ENCODE measurements at places on chromosomes 6 and 20. TPM values are rescaled to one million over a fixed set of nuclear protein-coding genes. Genes with fewer than 3 reads are reported as not detected.

DNA sequence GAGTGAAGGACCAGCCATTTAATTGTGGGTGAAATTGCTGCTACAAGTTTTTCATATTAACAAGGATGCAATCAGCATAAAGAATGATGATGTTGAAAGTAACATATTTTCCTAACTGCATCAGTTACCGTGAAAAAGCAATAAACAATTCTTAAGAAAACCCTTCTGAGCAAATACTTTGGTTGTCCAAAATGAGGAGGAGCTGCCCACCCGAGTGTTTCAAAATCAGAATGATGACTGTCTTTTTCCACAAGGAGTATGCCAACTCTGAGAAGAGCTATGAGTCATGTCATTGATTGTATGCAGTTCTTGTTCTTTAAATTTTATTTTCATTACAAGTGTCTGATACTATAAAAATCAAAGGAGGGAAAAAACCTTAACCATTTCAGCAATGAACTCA lies 470.5 kb downstream of the COL12A1 start:
- H3K27me3 ChIP-seq: no peaks in the 10 kb centered on the region
- H3K4me1 ChIP-seq: no peaks in the 10 kb centered on the region
- H3K36me3 ChIP-seq: no peaks in the 10 kb centered on the region
- H3K27ac ChIP-seq: no peak overlapping the region
- DNase-seq: no peak
- H3K4me3 ChIP-seq: no peak overlapping the region

- peaks cover 18% of the 10 kb centered on the region for H3K36me3 ChIP-seq
- H3K27ac ChIP-seq: peak overlapping the region; percentile 86
- no peak for DNase-seq
- no peaks in the 10 kb centered on the region for H3K27me3 ChIP-seq
These were observed 609 bp downstream of the MYL9 start for GRCh38 chr20:36541768-36542488.

The CTAGE9 gene
- not detected for total RNA-seq

DNA sequence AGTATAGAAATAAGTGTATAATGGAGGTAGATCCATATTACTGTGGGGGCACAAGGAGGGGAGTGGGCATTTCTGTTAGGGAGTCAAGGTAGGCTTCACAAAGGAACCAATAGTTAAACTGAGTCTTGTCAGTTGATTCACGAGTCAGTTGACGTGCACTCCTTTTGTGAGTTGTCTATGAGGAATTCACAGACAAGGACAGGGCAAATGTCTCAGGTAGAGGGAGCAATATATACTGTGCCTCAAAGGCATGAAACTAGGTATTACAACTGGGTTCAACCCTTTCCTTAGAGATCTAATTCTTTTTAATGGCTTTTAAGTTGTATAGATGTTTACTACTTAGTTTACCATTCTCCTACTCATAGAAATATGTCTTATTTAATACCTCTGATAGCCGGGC lies 11.0 kb downstream of the TMEM14C start:
- H3K27me3 ChIP-seq: no peaks in the 10 kb centered on the region
- H3K27ac ChIP-seq: no peak overlapping the region
- no peaks in the 10 kb centered on the region for H3K4me1 ChIP-seq
- no peak for DNase-seq
- H3K36me3 ChIP-seq: peaks cover 39% of the 10 kb centered on the region
- no peak overlapping the region for H3K4me3 ChIP-seq

DNA sequence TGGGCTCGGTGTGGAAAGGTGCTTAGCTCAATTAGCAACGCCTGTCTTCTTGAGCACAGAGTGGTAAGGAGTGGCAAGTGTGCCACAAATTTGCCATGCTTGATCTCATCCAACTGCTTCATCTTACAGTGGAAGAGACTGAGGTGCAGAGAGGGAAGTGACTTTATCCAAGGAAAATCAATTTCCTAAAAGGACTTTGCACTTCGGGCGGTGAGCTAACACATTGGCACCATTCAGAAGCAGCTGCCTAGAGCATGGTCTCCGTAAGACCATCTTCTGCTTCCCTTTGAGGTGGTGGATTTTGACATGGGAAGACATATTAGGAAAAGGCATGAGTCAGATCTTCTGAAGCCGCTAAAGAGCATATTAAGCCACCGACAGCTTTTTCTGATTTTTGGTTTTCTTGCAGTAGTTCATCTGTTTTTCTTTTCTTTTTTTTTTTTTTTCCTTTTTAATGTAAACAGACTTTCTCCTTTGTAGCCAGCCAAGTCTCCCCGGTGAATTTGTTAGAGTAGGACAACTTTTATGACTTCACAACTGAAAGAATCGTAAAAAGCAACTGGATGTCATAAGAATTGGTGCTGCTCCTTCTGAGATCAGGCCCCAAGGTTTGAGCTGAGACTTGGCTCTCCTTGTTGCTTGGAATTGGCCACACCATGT lies 273.2 kb downstream of the CDC5L start:
- no peak overlapping the region for H3K4me3 ChIP-seq
- no peaks in the 10 kb centered on the region for H3K36me3 ChIP-seq
- H3K27ac ChIP-seq: no peak overlapping the region
- H3K4me1 ChIP-seq: peaks cover 14% of the 10 kb centered on the region
- no peak for DNase-seq
- H3K27me3 ChIP-seq: peaks cover 3% of the 10 kb centered on the region

GRCh38 chr6:34241351-34242215 lies 4.9 kb downstream of the HMGA1 start:
- no peaks in the 10 kb centered on the region for H3K27me3 ChIP-seq
- DNase-seq: peak; percentile 27
- no peak overlapping the region for H3K27ac ChIP-seq
- H3K4me1 ChIP-seq: peaks cover 31% of the 10 kb centered on the region
- H3K4me3 ChIP-seq: no peak overlapping the region

The ALDH5A1 gene
- 13.8 TPM for total RNA-seq

- peaks cover 13% of the 10 kb centered on the region for H3K4me1 ChIP-seq
- H3K36me3 ChIP-seq: no peaks in the 10 kb centered on the region
- H3K27ac ChIP-seq: no peak overlapping the region
- H3K4me3 ChIP-seq: no peak overlapping the region
- H3K27me3 ChIP-seq: no peaks in the 10 kb centered on the region
- no peak for DNase-seq
These were observed 15.6 kb upstream of the BICRAL start for GRCh38 chr6:42766163-42766670.

- H3K36me3 ChIP-seq: no peaks in the 10 kb centered on the region
- no peak overlapping the region for H3K4me3 ChIP-seq
- no peaks in the 10 kb centered on the region for H3K27me3 ChIP-seq
- no peaks in the 10 kb centered on the region for H3K4me1 ChIP-seq
- no peak overlapping the region for H3K27ac ChIP-seq
These were observed 155.4 kb downstream of the RFPL4B start for GRCh38 chr6:112502351-112503090.

DNA sequence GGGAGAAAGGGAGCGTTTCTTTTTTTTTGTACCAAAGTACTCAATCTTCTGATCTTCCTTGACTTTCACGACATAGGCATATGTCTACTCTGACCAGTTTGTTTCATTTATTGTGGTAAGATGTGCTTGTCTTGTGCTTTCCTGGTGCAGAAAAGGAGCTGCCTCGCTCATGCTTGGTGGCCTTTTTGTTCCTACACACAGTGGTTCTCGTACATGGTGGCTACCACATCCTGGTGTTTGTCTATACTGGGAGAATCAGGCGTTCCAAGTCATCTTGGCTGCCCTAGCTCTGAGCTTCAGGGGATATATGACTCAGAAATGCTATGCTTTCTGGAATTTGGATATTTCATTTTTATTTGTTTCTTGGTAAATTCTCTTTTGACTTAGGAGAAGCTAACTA lies 31.8 kb downstream of the MYB start:
- H3K4me3 ChIP-seq: no peak overlapping the region
- H3K27ac ChIP-seq: no peak overlapping the region
- H3K27me3 ChIP-seq: no peaks in the 10 kb centered on the region
- DNase-seq: no peak
- H3K36me3 ChIP-seq: no peaks in the 10 kb centered on the region

The CTCFL gene
- not detected for total RNA-seq

The RIN2 gene
- 101 TPM for total RNA-seq

DNA sequence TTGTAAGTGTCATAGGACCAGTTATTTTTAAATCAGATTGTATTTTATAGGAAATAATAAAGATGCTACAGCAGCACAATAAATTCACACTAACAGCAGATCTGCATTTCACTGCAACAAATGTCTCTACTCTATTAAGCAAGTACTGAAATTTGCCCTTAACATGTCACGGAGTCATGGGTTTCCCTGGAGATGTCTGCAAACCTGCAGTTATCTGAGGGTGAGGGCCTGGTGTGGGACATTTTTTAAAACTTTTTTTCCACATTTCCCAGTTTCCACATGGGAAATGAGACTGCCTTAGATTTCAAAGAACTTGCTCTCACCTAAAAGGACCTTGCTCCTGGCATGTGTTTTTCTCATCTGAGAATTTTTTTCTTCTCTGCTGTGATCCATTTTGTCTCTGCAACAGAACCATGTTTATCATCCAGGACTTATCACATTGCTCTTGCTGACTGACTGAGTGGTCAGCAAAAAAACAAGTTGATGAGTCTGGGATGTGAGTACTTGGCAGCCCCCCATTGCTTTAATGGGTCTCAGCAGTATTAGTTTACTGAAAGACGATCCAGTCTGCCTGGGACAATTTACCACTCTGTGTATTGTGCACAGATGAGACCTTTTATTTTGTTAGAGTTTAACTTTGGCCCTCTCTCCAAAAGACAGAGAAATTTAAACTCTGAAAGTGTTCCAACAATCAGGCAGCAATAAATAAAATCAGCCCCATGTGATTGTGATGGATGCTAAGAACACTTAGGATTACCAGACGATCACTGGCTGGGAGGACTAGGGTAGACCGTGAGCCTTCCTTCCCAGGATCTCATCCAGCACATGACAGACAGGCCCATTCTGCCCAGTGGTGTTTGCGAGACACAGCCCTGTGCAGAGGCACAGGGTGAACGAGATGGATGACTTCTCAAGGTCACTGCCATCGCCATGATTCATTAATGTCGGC lies 268.8 kb downstream of the BTBD9 start:
- H3K36me3 ChIP-seq: no peaks in the 10 kb centered on the region

DNA sequence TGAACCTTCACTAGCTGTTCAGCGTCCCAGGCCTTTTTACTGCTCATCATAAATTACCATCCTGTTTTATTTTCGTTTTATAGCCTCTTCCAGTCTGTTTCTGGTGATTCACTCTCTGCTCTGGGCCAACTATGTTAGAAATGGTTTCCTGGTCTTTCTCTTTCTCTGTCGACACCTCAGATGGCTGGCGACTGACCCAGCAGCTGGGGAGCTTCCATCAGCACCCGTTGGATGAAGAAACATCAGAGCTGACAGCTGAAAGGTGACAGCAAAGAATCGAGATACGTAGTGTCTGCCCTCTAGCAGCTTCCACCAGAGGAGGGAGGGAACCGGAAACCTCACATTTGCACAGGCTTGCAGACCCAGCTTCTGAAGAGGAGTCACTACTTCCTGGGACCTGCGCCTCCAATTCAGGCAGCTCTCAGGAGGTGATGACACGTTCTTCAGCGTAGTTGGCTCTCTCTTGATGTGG lies 82.9 kb upstream of the MLN start:
- no peak overlapping the region for H3K27ac ChIP-seq
- H3K4me1 ChIP-seq: peaks cover 3% of the 10 kb centered on the region
- H3K27me3 ChIP-seq: no peaks in the 10 kb centered on the region
- H3K36me3 ChIP-seq: no peaks in the 10 kb centered on the region

GRCh38 chr6:45595010-45595851 lies 217.5 kb upstream of the SUPT3H start:
- H3K36me3 ChIP-seq: no peaks in the 10 kb centered on the region
- DNase-seq: no peak
- no peaks in the 10 kb centered on the region for H3K4me1 ChIP-seq
- H3K27me3 ChIP-seq: no peaks in the 10 kb centered on the region
- no peak overlapping the region for H3K4me3 ChIP-seq
- no peak overlapping the region for H3K27ac ChIP-seq

The OXT gene
- not detected for total RNA-seq

DNA sequence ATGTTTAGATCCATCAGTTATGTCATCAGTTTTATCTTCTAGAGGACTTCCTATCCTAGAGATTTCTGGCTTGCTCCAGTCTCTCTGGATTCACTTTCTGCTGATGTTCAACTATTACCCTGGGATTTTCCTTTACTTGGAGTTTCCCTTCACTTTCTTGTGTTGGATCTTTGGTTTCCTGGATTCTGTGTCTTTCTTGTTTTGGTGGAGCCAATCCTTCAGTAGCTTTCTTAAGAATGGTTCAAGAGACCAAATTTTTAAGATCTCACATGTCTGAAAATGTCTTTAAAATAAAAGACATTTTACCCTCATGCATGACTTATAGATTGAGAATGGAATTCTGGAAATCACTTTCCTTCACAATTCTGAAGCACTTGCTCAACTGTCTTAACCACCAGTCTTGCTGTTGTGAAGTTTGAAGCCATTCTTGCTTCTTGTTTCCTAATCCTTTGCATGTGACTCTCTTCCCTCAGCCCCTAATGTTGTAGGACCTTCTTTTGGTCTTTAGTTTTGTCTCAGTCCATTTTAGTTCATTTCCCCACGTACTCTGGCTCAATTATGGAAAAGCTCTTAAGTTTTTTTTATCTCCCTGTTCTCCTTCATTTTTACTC lies 87.9 kb downstream of the ARID1B start:
- no peak overlapping the region for H3K27ac ChIP-seq
- H3K27me3 ChIP-seq: no peaks in the 10 kb centered on the region
- no peaks in the 10 kb centered on the region for H3K36me3 ChIP-seq
- peaks cover 55% of the 10 kb centered on the region for H3K4me1 ChIP-seq
- no peak overlapping the region for H3K4me3 ChIP-seq

DNA sequence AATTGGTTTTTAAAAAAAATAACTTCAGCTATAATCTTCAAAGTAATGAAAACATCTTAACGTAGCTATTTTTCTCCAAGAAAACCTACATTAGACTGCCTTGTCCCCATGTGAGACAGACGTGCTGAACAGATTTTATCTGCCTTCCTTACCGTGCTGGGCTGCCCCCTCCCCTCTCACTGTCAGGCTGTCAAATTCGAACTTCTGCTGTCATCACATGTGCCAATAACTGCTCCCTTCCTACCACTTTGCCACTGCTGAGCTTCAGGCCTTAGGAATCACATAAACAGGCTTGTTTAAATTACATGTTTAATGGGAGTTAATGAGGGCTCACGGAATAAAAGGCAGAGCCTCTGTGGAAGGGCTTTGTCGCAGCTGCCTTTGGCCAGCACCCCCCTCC lies 77.0 kb upstream of the NHSL1 start:
- peaks cover 10% of the 10 kb centered on the region for H3K4me1 ChIP-seq
- no peak for DNase-seq
- H3K27me3 ChIP-seq: no peaks in the 10 kb centered on the region
- no peaks in the 10 kb centered on the region for H3K36me3 ChIP-seq
- no peak overlapping the region for H3K27ac ChIP-seq

The KIF25 gene
- 0.56 TPM for total RNA-seq

The TRMT11 gene
- total RNA-seq: 17.1 TPM

GRCh38 chr6:136410201-136411024 lies 120.8 kb upstream of the BCLAF1 start:
- peaks cover 3% of the 10 kb centered on the region for H3K4me1 ChIP-seq
- H3K27ac ChIP-seq: no peak overlapping the region
- no peaks in the 10 kb centered on the region for H3K36me3 ChIP-seq
- no peaks in the 10 kb centered on the region for H3K27me3 ChIP-seq

Measured in lower lobe of right lung (tissue), 2 donors.